Stimulated activated CD4-positive, alpha-beta T cell treated with anti-CD3 and anti-CD28 coated beads, Interleukin-2, amount 100 ng/mL, for 4 hours (primary cell): ENCODE measurements at places on chromosomes 2 and 18.

DNA sequence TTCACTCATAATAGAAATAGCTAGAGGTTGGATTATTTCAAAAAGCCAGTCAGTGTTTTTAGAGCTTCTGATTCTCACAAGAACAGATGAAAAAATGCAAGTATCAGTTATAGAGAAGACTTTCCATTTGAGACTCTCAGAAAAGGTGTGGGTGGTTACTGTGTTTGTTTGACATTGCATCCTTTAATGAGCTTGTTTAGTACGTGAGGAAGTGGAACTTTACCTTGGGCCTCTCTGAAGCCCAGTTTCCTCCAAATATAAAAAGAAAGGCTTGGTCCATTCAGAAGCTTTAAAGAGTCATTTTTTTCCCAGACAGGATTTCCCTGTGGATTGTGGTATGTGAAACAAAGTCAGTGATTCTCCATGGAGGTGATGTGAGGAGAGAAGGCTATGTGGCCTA, 89.9 kb upstream of the RANBP2 start:
- no peak for DNase-seq

DNA sequence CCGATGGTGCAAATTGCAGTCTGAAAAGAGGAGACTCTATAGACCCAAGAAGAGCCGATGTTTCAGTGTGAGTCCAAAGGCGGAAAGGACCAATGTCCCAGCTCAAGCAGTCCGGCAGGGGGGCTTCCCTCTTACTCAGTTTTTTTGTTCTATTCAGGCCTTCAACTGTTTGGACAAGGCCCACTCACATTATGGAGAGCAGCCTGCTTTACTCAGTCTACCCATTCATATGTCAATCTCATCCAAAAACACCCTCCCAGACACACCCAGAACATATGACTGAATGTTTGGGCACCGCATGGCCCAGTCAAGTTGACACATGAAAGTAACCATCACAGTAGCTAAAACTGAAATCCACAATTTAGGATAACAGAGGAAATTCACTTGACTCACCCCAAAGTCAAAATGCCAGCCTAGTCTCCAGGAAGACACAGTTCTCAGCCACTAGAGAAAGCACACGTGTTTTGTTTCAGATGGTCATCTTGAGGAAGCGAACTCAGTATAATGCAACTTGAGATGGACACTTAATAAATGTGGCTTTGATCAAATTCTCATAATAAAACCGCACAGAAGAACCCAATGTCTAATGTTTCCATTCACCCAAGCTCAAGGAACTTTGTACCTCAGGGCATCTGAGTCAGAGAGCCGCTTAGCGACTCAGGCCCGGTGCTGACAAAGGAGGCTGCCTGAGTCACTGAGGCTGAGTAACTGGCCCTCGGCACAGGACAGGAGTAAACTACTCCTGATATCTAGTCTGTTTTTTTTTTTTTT, 2.4 kb downstream of the FHL2 start:
- peak; percentile 50 for DNase-seq

DNA sequence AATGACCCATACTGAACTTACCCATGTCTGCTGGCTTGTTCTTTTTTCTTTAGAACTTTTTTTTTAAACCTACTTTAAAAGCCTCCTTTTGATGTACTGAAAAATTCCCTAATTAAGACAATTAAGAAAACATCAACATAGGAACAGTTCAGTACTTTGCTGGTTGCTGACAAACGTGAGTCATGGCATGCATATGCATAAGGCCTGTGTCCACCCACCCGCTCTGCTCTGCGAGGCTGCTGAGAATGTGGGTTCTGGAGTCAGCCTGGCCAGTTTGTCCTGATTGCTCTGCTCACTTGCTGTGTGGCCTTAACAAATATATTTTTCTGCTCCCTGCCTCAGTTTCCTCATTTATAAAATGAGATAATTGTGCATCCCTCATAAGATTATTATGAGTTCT, 27.3 kb downstream of the LAMA3 start:
- no peak for DNase-seq

DNA sequence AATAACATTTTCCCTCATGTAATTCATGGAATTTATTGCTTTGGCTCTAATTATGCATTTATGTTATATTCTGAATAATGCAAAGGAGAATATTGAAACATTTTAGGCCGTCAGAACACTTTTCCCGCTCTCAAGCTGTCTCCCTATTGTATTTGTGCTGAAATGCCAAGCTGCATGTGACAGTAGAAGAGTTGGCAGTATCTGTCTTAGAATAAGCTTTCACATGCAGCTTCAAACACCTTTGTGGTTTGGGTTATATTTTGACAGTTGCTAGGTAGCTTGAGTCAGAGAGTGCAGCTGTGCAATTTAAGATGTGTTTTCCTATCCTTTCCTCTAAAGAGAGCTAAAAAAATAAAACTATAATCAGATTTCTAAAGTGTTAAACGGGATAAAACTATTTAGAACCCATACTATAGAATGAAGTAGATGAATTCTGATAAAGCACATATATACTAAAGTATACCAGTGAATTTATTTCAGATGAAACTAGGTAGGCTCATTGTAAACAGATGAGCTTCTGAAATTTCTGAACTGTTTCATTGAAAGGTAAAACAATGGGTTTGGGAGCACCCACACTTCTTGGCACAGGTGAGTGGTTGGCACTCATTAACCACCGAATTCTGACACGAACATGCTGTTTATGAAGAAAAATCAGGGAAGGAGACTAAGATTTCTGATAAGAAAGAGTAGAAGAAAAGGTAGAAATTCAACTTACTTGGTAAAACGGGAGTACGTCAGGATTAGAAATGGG, 43.4 kb downstream of the PLCL1 start:
- no peak for DNase-seq

DNA sequence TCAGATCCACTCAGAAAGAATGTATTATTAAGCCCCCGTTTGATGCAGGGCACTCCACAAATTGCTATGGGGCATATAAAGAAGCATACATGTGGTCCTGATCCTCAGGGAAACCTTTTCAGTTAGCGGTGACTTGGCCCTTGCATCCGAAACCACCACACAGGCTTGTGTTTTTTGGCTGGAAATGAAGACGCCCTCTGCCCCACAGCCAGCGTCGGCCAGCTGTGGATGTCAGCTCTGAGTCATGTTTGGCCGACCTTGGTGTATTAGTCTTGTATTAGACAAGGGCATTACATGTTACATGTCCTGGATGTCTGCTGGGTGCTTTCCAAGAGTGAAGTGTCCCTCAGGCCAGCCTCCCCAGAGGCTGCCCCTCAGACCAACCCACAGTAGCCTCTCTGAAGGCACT, 107.6 kb upstream of the MAP3K20 start:
- DNase-seq, result no peak

GRCh38 chr18:76568731-76569130, 73.7 kb upstream of the ZNF516 start:
- DNase-seq, result no peak

DNA sequence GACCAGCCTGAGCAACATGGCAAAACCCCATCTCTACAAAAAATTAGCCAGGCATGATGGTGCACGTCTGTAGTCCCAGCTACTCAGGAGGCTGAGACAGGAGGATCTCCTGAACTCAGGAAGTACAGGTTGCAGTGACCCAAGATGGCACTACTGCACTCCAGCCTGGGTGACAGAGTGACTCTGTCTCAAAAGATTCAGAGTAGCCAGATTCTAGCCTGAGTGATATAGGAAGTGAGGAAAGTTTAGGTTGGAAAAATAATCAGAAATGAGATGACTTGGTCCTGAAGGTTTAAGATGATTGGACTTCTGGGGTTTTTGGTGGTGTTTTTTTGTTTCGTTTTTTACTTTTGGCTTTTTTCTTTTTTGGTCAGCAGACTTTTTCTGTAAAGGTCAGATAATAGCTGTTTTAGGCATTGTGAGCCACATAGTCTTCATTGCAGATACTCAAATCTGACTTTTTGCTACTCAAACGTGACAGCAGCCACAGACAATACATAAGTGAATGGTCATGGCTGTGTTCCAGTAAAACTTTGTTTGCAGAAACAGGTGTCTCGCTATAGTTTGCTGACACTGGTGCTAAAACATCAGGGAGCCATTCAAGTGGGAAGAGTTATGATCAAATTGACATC, 104.1 kb upstream of the UBXN4 start:
- DNase-seq, result no peak

- DNase-seq, result no peak
Observed at GRCh38 chr18:70454704-70455322, 166.0 kb downstream of the SOCS6 start.

- DNase-seq, result no peak
Observed at GRCh38 chr2:217151509-217152206, 291.8 kb upstream of the TNP1 start.

GRCh38 chr2:233117811-233118647, 57.9 kb downstream of the INPP5D start:
- no peak for DNase-seq

GRCh38 chr2:81467096-81467495, 1162.5 kb upstream of the LRRTM1 start:
- no peak for DNase-seq

DNA sequence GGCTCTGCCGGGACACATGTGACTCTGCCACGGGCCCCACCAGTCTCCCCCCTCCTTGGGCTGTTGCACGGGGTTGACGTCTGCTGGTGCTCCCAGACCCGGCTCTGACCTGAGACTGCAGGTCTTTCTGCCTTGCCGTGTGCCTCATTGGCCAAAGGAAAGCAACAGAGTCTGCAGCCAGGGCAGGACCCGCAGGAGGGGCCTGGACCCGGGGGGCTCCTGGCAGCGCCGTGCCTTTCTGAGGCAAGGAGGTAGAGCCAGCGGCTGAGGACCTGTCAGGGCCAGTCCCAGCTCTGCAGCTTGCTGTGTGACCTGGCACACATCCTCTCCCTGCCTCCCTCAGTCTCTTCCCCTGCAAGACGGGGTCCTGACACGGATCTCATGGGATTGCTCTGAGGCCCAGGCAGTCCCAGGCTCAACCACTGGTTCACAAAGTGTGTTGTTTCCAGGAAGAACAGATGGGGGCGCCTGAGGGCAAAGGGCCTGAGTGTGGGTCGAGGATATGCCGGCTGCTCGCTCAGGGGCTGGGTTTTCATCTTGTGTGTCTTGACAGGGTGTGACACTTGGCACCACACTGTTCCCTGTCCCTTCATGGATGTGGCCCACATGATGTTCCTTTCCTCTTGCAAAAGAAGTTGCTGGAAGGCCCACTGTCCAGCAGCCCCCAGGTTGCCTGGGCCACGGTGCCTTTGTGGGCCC, 9.0 kb downstream of the CAPN10 start:
- no peak for DNase-seq

DNA sequence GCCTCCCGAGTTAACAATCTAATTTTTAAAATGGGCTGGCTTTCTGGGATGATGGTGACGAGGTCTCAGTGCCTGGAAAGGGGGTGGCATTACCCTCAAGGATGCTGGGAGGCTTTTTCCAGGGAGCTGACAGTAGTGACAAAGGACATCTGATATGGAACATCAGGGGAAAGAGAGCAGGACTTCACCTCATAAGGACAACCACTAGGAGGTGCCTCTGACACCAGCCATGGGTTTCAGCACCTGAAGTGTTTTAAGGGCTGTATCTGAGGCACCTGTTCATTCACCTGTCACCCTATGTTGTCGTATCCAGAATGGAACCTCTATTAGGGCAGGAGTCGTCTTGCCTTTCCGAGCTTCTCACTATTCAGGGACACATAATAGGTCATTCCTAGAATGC, 10.8 kb downstream of the IL36B start:
- no peak for DNase-seq

DNA sequence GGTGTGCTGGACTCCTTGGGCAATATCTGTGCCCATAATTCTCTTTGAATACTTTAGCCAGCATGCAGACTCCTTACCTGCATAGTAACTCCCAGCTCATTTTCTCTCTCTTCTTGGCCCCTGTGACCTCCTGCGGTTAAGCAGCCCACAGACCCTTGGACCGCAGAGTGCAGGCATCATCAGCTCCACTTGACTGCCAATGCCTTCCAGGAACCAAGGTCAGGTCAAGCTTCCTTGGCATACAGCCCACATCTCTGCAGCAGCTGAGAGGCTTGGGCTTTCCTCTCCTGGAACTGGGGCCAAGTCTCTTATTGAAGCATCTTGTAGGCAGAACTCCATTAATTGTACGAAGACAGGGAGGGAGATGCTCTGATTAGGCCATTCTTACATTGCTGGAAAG, 130.1 kb upstream of the PIEZO2 start:
- no peak for DNase-seq

- DNase-seq, result no peak
Observed at GRCh38 chr2:18311420-18312195, 248.8 kb downstream of the RDH14 start.

DNA sequence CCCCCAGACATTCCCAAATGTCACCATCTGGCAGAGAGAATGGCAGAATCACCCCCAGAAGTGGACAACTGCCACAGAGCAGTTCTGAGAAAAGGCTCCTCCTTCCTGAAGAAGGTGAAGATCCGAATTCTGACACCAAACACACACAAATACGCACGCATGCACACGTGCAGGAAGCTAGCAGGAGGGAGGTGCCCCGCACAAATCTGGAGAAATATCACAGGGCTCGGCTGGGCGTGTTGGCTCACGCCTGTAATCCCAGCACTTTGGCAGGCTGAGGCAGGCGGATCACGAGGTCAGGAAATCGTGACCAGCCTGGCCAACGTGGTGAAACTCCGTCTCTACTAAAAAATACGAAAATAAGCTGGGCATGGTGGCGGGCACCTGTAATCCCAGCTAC, 38.5 kb upstream of the ATG16L1 start:
- DNase-seq, result no peak

DNA sequence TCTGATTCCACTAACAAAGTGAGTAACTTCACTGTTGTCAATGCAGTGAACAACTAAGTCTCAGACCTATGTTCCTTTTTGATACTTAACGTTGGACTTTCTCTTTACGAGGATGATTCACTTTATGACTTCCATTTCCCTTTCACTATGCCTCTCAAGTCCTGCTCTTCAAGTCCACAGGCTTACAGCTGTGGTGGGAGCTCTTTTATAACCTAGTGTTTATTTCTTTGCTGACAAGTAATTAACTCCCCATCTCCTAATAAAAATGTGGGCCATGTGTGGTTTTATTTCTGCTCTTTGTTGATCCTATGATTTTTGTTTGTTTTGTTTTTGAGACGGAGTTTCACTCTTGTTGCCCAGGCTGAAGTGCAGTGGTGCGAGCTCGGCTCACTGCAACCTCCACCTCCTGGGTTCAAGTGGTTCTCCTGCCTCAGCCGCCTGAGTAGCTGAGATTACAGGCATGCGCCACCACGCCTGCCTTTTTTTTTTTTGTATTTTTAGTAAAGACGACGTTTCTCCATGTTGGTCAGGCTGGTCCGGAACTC, 142.1 kb downstream of the USP34 start:
- DNase-seq, result no peak

DNA sequence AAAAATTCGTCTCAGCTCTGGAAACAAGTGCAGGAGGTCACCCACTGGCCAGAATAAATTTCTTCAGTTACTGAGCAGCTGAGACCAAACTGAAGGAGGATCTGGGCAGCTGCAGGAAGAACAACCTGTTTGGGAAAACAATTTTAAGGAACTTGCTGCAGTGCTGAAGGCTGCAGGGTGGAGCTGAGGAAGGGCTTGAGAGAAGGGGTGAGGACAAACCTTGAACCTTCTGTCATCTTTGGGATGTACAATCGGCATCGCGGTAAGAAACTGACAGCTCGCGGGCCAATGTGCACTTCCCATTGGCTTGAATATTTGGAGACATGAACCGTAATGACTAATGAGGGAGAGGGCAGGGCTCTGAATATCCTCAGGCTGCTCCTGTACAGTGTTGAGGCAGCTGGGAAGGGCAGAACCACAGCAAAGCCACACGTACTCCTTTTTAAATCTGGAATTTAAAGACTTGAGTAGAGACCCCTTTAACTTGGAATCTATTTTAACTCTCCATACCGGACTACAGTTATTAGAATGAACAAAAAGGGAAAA, 90.3 kb downstream of the TACR1 start:
- DNase-seq, result no peak

- no peak for DNase-seq
Observed at GRCh38 chr2:172279214-172279613, 148.2 kb upstream of the ITGA6 start.

- no peak for DNase-seq
Observed at GRCh38 chr2:219569635-219570034, 1.7 kb downstream of the OBSL1 start.
